Stromal cell of bone marrow (primary cell): ENCODE measurements at places on chromosomes 3 and 15.

- DNase-seq: peak; percentile 61
Observed at GRCh38 chr3:160372780-160373179, 26.2 kb downstream of the IFT80 start.

GRCh38 chr3:10758304-10759037 lies 57.6 kb upstream of the SLC6A11 start:
- DNase-seq: peak; percentile 44

GRCh38 chr3:181230258-181230657 lies 240.7 kb upstream of the DNAJC19 start:
- DNase-seq: no peak

- no peak for DNase-seq
Observed at GRCh38 chr3:150357923-150358607, 50.0 kb upstream of the TSC22D2 start.

- no peak for DNase-seq
Observed at GRCh38 chr15:101149864-101150722, 101.8 kb downstream of the CHSY1 start.
